ENCODE measurements at places on chromosomes 11 and 22.

DNA sequence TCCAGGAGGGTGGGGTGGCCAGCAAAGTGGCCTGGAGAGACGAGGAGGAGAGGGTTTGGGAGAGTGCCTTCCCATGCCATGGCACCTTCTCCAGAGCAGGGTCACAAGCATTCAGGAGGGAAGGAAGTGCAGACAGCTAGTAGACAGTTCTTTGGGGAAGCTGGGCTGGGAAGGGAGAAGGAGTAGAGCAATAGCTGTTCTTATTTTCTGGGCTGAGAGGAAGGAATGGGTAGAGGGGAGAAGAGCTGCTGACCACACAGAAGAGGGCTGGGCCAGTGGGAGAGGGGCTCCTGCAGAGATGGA is 14.8 kb upstream of the PICK1 start:
- no peak for DNase-seq

DNA sequence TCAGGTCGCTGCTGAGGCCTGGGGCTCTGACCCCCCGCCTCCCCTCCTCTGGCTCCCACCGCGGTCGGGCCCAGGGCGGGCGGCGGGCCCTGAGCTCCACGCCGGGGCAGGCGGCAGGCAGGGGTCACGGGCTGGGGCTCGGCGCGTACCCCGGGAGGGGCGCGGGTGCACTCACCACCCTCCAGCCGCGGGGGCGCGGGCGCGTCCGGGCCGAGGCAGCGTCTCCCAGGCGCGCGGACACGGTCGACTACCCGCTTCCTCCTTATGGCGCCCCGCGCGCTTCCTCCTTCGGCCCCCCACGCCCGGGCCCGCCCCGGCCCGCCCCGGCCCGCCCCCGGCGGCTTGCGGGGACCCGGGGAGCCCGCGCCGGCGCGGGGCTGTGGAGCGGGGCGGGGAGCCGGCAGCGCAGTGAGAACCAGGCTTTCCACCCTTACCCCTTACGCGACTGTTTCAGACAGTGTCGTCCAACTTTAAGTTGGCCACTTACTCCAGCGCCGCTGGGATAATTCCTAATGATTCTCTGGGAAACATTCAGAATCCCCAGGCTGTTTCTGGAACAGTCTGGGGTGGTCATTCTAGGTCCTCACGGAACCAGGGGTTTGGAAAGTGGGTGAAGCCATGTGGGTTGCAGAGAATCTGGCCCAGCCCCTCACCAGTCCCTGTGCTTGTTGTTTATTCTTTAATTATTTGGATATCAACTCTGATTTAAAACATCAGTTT is at the start of gene BID:
Gene BID, minus strand, starts transcription at position 264 of the 720 bp plus-strand sequence. CDS start 24,353 bp downstream, outside the sequence.
- DNase-seq, result no peak

DNA sequence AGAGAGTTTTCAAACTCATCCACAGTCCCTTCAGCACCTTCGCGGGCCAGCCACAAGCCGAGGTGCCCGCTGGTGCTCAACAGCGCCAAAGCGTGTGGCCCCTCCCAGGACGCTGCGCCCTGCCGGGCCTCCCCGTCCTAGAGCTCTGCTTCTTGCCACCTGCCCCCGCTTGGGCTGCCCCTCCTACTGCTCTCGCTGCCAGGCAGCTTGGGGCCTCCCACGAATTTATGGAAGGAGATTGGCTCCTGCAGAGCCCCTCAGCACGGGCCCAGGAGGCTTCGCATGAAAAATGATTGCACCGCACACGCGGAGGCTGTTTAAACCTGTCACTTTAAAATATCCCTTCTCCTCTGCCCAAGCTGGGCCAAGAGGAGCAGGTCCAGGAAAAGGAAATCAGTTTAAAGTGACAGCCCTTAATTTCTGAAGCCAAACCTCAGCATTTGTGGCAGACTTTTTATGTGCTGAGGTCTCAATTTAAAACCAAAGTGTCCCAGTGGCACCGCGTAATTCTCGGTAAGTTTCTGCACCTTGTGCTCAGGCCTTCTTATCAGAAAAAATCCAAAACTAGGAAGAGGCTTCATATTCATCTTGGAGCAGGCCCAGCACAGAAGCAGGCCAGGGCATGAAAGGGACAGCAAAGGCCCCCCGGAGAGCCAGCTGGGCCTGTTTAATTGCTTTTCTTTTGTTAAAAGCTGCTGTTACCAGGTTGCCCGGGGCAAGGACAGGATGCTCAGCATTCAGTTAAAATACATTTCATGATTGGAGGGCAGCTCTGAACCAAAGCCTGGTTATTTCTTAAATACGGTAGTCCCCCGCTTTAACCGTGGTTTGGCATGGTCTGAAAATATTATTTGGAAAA is 303.6 kb downstream of the OPCML start:
- DNase-seq, result no peak

DNA sequence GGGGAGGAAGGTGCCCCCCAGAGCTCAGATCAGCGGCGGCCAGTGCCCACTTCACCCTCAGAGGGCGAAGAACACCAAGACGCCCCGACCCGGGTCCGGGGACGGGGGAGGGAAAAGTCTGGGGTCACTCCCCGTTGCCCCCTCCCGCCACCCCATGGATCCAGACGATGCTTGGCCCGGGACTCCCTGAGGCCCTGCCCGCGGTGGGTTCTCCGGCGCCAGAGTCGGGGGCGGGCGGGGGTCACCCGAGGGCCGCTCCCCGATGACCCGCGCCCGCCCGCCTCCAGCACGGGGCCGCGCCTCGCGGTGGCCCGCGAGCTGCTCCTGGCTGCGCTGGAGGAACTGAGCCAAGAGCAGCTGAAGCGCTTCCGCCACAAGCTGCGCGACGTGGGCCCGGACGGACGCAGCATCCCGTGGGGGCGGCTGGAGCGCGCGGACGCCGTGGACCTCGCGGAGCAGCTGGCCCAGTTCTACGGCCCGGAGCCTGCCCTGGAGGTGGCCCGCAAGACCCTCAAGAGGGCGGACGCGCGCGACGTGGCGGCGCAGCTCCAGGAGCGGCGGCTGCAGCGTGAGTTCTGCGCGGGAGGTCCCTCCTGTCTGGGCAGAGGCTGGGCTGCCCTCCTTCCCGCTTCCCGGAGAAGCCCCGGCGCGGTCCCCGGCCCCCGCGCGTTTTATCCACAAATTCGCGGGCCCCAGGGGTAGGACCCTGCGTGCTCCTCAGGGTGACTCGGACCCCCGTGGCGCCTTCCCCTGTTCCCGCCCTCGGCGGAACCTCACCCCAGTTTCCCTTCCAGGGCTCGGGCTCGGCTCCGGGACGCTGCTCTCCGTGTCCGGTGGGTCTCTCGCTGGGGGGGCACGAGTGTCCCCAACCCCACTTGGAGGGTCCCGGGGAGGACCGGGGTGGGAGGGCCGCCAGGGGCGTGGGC is 1.1 kb downstream of the NLRP6 start:
- DNase-seq, result no peak

DNA sequence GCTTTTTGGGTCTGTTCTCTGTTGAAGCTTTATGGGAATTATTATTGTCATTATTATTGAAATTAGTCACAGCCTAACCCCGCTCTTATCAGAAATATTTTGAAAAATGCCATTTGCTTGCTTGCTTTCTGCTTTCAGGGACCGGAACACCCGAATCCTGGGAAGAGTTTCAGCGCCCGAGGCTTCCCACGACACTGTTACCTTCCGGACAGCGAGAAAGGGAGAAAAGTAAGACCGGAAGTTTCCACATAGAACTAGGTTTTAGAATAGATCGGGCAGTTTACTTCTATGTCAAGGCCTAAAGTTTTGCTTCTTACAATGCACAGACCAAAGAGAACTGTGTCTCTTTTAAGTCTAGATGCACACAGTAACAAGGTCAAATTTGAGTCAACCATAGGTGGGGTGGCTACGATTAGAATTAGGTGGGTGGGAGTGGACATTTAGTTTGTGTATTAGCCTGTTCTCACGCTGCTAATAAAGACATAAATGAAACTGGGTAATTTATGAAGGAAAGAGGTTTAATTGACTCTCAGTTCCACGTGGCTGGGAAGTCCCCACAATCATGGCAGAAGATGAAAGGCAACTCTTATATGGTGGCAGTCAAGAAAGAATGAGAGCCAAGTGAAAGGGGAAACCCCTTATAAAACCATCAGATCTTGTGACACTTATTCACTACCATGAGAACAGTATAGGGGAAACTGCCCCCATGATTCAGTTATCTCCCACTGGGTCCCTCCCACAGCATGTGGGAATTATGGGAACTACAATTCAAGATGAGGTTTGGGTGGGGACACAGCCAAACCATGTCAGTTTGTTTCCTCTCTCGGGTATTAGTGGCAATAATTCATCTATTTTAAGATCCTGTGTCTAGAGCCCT is 12.9 kb downstream of the MPEG1 start:
- DNase-seq, result no peak

GRCh38 chr11:75273411-75274391 is 33.1 kb downstream of the TPBGL start:
- DNase-seq, result no peak

DNA sequence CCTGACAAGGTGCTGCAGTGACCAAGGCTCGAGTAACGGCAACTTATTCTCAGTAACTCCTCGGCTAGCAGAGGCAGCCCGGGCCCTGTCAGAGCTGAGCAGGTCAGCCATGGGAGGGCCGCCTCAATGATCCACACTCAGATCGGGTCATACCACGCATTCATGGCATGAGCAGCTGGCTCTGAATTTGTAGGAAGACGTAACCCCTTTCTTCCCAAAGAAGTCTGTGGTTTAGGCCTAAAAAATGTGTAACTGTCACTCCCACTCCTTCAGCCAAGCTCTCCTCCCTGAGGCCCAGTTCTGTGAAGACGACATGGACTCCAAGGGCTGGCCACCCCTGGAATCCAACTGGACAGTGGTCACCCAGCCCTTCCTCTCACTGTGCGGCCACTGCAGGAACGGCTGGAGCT is 30.0 kb downstream of the PPP2R1B start:
- no peak for DNase-seq

- DNase-seq, result no peak
These were observed 231.3 kb downstream of the CADM1 start for GRCh38 chr11:115272925-115273324.

Measured in stimulated activated CD8-positive, alpha-beta memory T cell treated with anti-CD3 and anti-CD28 coated beads, Interleukin-2, amount 100 ng/mL, for 48 hours (primary cell).